ENCODE measurements at places on chromosomes 5 and 9.

DNA sequence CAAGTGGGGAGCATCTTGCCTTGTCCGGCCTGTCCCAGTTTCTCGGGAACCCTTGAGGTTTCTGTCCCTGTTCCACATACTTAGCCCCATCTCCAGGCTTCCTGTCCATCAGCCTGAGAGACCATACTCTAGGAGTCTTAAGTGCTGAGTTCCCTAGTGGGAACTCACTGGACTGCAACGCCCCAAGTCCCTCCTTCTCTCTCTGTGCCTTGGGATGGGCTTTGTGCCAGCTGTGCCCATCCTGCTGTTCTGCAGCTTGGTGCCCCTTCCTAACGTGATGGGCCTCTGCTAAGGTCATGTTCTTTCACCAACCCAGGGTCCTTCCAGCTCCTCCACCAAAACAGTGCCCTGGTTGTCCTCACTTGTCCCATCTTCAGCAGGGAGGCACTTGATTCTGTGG, 222.3 kb upstream of the ANKRD55 start:
- H3K27ac ChIP-seq = no peak overlapping the region
- DNase-seq = no peak
- H3K36me3 ChIP-seq = no peaks in the 10 kb centered on the region
- no peak overlapping the region for H3K4me3 ChIP-seq
- no peaks in the 10 kb centered on the region for H3K27me3 ChIP-seq
- H3K4me1 ChIP-seq = no peaks in the 10 kb centered on the region

DNA sequence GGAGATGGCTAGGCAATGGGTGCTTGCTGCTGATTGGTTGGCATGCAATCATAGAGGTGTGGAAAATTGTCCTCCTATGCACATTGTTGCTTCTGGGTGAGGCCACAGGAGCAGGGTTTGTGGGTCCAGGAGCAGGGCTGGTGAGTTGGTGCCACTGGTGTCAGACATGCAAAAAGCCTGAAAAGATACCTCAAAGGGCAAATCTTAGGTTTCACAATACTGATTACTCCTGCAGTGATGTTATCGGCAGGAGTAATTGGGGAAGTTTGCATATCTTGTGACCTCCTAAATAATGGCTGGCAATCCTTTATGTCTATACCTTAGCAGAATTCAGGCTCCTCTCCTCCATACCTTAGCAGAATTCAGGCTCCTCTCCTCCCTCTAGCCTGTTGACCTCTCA, 25.2 kb downstream of the SLC25A48 start:
- DNase-seq = no peak
- no peaks in the 10 kb centered on the region for H3K4me1 ChIP-seq
- H3K4me3 ChIP-seq = no peak overlapping the region
- no peak overlapping the region for H3K27ac ChIP-seq
- H3K36me3 ChIP-seq = no peaks in the 10 kb centered on the region

DNA sequence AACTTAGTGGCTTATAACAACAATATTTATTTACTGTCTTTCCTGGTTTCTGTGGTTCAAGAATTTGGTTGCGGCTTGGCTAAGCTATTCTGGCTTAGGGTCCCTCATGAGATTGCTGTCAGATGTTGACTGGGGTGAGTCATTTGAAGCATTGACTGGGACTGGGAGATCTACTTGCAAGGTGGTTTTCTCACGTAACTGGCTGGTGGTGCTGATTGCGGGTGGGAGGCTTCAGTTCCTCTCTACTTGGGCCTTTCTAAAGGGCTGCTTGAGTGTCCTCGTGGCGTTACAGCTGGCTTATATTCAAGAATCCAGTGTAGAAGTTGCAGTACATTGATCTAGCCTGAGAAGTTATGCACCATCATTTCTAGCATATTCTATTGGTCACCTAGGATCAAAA, 218.5 kb upstream of the ELAVL2 start:
- H3K36me3 ChIP-seq = no peaks in the 10 kb centered on the region
- DNase-seq = no peak
- no peak overlapping the region for H3K4me3 ChIP-seq
- no peak overlapping the region for H3K27ac ChIP-seq
- no peaks in the 10 kb centered on the region for H3K27me3 ChIP-seq
- no peaks in the 10 kb centered on the region for H3K4me1 ChIP-seq

DNA sequence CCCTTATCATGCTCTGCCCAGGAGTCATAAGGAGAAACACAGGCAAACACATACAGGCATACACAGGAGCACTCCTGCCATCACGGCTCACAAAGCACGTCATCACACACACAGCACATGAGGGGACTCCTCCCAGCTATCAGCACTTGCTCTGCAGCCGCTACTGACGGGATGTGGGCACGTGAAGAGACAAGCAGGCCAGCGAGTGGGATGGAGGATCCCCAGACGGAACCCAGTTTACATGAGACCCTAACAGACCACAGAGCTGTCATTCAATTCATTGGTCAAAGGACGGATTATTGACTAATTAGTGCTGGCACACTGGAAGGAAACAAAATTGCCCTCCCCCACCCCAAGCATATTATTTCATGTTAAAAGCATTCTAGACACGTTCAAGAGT, 53.6 kb downstream of the SEMA4D start:
- peaks cover 5% of the 10 kb centered on the region for H3K36me3 ChIP-seq
- H3K27me3 ChIP-seq = no peaks in the 10 kb centered on the region
- H3K4me3 ChIP-seq = no peak overlapping the region
- DNase-seq = no peak

GRCh38 chr5:134784946-134785620, 26.5 kb downstream of the DDX46 start:
- H3K4me3 ChIP-seq = no peak overlapping the region
- H3K36me3 ChIP-seq = peaks cover under 1% of the 10 kb centered on the region
- no peak overlapping the region for H3K27ac ChIP-seq
- H3K27me3 ChIP-seq = no peaks in the 10 kb centered on the region
- H3K4me1 ChIP-seq = no peaks in the 10 kb centered on the region
- DNase-seq = no peak

DNA sequence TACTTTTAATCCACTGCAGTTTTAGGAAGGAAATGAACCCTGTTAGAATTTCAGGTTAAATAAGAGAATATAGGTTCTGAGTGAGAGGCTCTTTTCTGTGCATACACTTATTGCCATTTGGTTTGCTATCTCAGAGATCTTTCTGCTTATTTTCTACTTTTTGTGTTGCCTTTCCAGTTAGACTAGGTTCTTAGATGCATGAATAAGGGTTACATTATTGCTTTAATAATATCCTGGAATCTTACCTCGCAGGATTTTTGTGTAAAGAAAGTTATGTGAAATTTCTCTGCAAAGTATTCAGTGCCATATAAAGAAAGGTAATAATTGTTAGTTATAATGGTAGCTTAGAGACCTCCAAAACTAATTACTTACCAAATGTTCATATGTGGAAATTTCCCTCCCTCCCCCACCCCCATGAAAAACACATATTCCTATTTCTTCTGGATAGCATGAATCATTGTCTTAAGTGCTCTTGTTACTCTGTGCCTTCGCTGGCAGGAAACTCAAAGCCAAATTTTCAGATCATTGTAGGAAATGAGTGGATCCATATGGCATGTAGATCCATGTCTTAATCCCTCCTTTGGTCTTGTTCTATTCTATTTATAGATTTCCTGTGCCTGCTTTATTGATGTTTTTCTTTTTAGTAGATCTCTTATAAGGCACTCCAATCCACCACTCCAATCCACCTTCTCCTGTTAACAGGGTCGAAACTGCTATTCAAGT, 2.7 kb upstream of the APBA1 start:
- DNase-seq = no peak
- no peaks in the 10 kb centered on the region for H3K27me3 ChIP-seq
- H3K4me1 ChIP-seq = no peaks in the 10 kb centered on the region
- H3K36me3 ChIP-seq = no peaks in the 10 kb centered on the region
- peak overlapping the region; percentile 78 for H3K27ac ChIP-seq

DNA sequence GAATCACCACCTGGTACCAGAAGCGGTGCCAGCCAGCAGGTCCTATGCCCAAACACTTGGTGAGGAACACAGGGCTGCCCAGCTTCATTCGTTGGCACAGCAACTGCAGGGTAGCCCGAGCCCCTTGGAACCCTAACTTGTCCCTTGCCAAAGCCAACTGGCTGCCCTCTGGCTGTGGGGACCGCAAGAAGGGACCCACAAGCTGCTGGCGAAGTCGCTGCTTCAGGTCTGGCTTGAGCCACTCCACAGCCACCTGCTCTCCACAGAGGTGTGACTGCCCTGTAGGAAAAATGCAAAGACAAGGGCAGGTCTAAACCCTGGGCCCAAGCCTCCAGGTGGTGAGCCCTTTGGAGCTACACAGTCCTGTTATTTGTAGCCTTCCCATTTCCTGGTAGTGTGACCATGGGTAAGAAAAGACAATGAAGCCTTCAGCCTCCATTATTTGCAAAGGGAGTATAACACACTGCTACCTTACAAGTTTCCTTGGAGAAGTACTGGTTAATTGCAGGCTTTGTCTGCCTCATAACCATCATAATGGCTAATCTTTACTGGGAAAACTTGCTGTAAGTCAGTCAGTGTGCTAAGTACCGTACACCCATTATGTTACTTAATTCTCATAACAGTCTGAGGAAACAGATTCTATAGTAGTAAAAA, 1.8 kb downstream of the DND1 start:
- no peak overlapping the region for H3K4me3 ChIP-seq
- DNase-seq = no peak
- H3K27me3 ChIP-seq = no peaks in the 10 kb centered on the region
- H3K4me1 ChIP-seq = no peaks in the 10 kb centered on the region
- peaks cover 6% of the 10 kb centered on the region for H3K36me3 ChIP-seq
- no peak overlapping the region for H3K27ac ChIP-seq

GRCh38 chr5:73912821-73913271, 286.9 kb downstream of the ARHGEF28 start:
- no peaks in the 10 kb centered on the region for H3K36me3 ChIP-seq
- DNase-seq = no peak
- H3K27me3 ChIP-seq = no peaks in the 10 kb centered on the region

DNA sequence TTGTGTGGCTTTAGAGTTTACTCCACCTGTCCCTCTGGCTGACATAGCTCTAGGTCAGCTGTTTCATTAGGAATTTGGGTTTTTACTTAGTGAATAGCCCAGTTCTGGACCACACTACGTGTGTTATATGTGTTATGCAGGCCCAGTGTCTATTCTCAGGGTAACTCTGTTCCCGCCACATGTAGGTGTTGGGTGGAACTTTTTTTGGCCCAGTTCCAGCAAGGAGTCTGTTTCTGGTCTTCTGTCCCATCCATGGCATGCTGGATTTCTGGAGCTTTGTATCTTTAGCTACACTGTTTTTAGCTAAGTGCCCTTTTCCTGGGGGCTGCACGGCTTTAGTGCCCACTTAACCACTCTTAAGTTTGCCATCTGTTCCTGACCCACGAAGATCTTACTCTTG, 15.5 kb downstream of the RMI1 start:
- no peak overlapping the region for H3K4me3 ChIP-seq
- no peak for DNase-seq
- no peaks in the 10 kb centered on the region for H3K4me1 ChIP-seq
- H3K27ac ChIP-seq = no peak overlapping the region
- no peaks in the 10 kb centered on the region for H3K27me3 ChIP-seq
- H3K36me3 ChIP-seq = no peaks in the 10 kb centered on the region

- H3K4me1 ChIP-seq = no peaks in the 10 kb centered on the region
- DNase-seq = no peak
- H3K36me3 ChIP-seq = no peaks in the 10 kb centered on the region
- H3K27ac ChIP-seq = no peak overlapping the region
Observed at GRCh38 chr5:133786420-133786819, 174.1 kb upstream of the FSTL4 start.

DNA sequence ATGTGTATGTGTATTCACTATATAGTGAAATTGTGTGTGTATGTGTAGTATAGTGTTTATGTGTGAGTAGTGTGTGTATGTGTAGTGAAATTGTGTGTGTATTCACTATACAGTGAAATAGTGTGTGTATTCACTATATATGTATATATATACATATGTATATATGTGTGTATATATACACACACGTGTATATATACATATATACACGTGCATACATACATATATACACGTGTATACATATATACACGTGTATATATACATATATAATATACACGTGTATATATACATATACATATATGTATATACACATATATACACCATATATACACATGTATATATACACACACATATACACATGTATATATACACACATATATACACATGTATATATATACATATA, 403.6 kb upstream of the TUSC1 start:
- no peaks in the 10 kb centered on the region for H3K4me1 ChIP-seq
- no peaks in the 10 kb centered on the region for H3K36me3 ChIP-seq
- H3K4me3 ChIP-seq = no peak overlapping the region
- no peak for DNase-seq
- H3K27ac ChIP-seq = no peak overlapping the region

DNA sequence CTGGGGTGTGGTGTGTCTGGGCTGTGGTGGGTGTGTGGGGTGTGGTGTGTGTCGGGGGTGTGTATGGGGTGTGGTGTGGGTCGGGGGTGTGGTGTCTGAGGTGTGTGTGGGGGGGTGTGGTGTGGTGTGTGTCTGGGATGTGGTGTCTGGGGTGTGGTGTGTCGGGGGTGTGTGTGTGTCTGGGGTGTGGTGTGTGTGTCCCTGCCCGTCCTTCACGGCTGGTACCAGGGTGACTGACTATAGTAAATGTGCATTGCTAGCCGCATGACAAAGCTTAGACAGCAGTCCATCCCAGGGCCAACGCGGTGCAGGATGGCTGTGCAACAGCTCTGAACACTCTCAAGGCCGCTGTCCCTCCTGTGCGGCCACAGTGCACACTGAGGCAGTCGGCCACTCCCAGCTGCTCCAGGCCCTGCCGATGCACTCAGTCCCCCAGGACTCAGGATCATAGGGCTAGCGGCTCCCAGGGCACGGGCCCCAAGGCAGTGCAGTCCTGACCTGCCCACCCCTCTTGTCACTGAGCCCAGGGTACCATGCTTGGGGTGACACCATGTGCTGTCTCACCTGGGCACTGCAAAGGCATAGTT, 54.0 kb downstream of the SECISBP2 start:
- no peak overlapping the region for H3K27ac ChIP-seq
- H3K4me3 ChIP-seq = no peak overlapping the region
- no peaks in the 10 kb centered on the region for H3K36me3 ChIP-seq
- H3K27me3 ChIP-seq = no peaks in the 10 kb centered on the region
